Activated B cell treated with CpG ODN at 0.5 μM for 24 hours (primary cell): ENCODE measurements at places on chromosomes 1 and 21.
A peak's percentile ranks its signal among the peaks of the same experiment; 100 is the strongest.

DNA sequence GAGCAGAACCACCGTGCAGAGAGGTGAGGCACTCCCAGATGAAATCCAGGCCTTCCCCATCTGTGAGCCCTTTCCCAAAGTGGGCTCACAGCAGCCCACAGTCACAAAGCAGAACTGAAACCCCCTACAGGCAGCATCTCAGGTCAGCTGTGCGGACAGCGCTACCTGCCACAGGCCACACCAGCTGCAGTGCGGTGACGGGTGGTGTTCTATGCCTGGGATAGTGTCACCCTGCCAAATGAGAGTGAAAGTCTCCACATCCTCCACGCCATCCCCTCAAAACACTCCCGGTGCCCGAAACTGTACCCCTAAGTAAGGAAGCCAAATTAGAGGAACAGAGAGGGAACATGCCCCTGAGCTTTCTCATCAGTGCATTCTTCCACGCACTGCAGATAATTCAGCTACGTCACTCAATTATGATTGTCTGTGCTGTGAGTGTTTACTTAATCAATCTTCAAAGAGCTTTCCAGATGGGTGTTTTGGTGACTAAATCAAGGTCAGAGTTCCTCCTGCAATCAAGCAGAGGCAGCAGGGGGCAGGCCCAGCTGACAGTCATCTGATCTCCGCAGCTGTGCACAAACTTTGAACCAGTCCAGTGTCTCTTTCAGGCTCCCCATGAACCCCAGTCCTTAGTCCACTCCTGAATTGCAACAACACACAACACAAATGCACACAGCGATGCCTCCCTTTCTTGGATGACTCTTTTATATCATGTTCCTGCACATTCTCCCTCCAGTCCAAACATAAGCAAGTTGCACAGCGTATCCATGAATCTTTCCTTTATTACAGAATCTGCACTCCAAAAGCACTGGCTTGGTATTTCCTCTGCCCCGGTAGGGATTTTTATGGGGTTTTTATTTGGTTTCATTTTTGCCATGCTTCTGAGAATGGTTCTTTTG lies 150.0 kb downstream of the TOMM20 start:
- DNase-seq = peak; percentile 68

- DNase-seq = no peak
Observed at GRCh38 chr1:100145116-100145515, 12.2 kb downstream of the TRMT13 start.

GRCh38 chr1:27489501-27489972 lies 430 bp downstream of the WASF2 start:
- no peak for DNase-seq

DNA sequence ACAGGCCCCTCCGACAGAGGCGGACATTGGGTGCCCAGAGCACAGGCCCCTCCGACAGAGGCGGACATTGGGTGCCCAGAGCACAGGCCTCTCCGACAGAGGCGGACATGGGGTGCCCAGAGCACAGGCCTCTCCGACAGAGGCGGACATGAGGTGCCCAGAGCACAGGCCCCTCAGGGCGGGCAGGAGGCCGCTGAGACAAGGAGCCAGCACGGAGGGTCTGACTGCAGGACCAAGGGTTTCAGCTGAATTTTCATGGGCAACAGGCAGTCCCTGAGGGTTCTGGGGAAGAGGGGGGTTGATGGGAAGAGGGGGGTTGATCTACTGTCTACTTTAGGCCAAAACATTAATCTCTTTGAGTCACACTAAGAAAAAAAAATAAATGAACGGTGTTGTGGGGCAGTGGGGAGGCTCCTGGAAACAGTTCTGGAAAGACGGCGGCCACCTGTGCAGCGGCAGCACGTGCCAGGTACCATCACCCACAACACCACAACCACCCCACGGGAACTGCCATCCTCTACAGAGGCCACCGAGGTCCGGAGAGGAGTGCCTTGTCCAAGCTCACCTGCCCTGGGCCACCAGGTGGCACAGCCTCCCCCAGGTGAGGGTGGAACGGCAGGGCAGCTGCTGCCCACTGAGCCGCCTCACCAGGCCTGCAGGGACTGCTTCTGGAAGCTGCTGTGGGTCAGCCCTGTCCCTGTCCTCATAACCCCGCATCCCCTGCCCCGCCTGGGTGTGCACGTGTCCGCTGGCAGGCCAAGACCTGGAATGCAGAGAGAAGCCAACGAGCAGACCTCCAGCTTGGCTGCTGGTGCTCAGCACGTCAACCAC lies 20.5 kb downstream of the PRDM15 start:
- DNase-seq = no peak

DNA sequence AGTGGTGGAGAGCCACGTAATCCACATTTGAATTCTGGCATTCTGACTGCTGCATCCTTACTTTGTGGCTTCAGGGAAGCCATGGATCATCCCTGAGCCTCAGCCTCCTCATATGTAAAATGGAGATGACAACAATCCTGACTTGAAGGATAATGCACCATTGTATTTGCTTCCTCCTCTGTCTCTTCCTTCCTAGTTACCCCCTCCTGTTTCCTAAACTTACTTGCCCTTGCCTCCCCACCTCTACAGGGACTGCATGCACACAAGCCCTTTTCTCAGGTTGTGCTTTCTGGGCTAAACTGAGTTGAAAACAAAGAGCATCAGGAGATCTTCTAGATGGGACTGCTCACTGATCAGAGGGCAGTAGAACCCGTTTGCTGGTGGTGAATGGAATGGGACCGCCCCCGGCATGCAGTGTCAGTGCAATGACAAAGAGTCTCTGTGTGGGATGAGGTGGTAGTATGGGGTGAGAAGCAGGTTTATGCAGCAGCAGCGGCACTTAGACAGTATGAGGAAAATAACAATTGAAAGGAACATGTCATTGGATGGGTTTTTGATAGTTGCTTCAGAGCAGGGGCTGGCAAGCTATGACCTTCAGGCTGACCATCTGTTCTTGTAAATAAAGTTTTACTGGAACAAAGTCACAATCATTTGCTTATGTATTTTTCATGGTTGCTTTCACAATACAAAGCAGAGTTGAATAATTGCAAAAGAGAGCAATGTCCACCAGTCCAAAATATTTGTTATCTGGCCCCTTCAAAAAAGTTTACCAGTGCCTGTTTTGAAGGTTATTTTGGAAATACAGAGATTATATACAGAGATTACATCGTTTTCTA lies 6.1 kb upstream of the ADAMTS1 start:
- no peak for DNase-seq

- DNase-seq = no peak
Observed at GRCh38 chr1:106276871-106277270, 779.6 kb upstream of the PRMT6 start.

DNA sequence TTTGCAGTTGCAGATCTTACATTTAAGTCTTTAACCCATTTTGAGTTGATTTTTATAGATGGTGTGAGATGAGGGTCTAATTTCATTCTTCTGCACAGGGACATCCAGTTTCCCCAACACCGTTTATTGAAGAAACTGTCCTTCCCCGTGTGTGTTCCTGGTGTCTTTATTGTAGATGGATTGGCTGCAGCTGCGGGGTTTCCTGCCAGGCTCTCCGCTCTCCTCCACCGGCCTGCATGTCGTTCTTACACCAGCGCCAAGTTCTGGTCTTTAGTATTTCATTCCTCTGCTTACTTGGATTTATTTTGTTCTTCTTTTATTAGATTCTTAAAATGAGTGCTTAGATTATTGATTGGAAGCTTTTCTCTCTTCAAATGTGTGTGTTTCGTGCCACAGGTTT lies 98.9 kb upstream of the COL6A1 start:
- no peak for DNase-seq

GRCh38 chr1:17239420-17239819 lies 9.5 kb upstream of the PADI3 start:
- no peak for DNase-seq

DNA sequence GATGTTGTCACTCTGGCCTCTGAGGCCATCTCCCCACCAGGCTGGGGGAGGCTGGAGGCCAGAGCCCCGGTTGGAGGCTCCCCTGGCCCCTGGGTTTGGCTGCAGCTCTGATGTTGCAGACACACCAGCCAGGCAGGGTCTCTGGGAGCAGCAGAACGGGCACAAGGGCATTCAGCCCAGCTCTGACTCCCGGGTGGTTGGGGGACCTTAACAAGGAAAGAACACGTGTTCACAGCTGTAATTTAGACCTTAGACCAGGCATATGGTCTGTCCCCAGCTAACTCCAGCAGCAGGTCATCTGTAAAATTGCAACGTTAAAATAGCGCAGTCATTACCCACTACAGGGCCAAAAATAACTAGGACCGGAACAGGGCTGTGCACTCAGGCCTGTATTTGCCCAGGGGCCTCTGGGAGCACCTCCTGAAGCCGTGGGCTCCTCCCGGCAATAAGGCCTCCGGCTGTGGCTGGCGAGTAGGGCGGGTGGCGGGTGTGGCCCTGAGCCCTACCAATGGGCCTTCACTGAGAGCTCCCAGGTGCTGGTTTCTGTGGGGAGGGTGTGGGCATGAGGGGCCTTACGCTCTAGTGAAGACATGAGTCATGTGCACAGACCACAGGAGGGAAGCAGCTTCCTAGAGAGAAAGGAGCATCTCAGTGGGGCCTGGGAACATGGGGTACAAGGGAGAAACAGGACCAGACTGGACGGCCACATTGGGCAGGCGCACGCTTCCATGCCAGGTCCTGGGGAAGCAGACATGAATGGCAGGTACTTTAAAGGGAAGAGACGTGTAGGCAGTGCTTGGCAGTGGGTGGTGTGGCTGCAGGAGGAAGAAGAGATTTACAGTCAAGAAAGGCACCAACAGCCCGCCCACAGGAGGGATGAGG lies 6.1 kb downstream of the LDLRAP1 start:
- DNase-seq = peak; percentile 68

DNA sequence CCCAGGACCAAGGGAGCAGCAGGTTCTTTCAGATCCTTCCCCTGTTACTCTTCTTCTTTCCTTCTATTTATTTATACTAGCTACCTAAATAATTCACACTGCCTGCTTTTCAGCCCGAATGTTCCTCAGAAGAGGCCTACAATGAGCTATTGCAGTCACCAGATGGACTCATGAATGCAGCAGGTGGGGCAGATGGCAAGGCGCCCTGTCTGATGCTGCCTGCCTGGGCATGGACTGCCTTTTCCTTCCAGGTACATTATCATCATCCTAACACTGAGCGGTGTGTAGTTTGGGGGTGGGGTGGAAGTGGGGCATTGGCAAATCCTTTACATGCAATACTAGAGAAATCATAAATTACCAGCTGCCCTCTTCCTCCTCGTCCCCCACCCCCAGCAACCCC lies 17.6 kb downstream of the ESRRG start:
- DNase-seq = no peak

- peak; percentile 43 for DNase-seq
Observed at GRCh38 chr1:203038891-203039608, 12.8 kb downstream of the PPFIA4 start.

GRCh38 chr1:4851385-4852065 lies 197.1 kb downstream of the AJAP1 start:
- DNase-seq = no peak

- no peak for DNase-seq
Observed at GRCh38 chr1:22102746-22103145, 40.2 kb downstream of the WNT4 start.

DNA sequence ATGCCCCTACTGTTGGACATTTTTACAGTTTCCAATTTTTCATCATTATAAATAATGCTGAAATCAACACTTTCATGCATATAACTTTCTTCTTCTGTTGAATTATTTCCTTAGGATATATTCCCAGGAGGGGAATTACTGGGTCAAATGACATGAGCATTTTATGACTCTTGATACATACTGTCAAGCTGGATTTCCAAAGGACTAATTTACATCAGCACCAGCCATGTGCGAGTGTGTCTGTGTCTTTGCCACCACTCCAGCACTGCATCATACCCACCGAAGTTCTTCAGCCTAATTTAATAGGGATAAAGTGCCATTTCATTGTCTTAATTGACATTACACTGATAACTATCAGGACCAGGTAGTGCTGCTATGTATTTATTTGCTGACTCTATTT lies 146.7 kb downstream of the CSMD2 start:
- DNase-seq = no peak

DNA sequence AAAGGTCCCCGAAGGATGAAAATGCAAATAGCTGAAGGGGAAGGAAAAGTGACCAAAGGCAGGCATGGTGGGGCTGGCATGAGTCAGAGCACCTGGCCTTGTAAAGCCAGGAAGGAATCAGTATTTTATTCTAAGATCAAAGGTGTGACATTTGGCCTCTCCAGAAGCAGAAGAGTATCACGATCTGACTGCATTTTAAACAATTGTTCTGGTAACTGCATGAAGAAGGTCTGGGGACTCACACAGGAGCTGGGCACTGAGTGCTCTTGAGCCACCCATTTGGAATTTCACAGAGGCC lies 23.2 kb downstream of the MAB21L3 start:
- DNase-seq = no peak

- DNase-seq = no peak
Observed at GRCh38 chr1:247387565-247387964, 28.4 kb upstream of the NLRP3 start.

DNA sequence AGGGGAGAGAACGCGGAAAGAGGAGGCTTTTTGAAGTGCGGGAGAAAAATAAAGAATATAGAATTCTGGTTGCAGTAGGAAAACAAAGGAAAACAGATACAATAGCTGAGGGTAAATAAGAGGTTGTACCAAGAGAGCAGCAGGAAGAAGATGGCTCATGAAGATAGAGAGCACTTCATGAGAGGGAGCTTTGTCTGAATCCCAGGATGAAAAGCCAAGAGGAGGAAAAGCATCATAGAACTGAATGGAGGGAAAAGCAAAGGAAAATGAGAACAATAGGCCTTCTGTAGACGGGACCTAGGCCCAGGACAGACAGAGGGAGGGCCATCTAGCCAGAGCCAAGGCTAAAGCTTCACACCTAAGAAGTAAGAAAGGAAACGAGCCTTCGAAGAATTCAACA lies 49.5 kb downstream of the ATP6V1G3 start:
- no peak for DNase-seq

DNA sequence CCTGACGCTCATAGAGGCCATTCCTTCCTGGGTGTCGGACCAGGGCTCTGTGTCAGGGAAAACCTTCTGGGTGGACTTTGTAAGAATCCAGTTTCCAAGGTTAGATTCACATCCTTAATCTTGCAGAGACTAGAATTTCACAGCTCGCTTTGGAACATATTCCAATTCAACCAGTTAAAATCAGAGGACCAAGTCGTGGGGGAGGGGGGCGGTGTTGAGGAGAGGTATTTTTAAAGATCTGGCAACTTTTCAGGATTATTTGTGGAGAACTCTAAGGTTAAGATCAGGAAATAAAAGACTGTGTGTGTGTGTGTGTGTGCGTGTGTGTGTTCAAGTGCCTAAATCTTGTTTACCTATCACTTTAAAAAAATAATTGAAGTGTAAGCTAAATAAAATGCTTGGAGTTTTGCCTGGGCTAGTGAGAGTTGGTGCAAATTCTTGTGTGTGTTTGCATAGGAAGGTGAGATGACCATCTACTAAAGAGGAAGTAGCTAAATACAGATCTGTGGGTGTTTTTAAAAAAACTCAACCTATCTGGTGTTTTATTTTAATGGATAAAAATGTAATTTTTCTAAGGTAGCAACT lies 21.8 kb downstream of the TENT5C start:
- no peak for DNase-seq

DNA sequence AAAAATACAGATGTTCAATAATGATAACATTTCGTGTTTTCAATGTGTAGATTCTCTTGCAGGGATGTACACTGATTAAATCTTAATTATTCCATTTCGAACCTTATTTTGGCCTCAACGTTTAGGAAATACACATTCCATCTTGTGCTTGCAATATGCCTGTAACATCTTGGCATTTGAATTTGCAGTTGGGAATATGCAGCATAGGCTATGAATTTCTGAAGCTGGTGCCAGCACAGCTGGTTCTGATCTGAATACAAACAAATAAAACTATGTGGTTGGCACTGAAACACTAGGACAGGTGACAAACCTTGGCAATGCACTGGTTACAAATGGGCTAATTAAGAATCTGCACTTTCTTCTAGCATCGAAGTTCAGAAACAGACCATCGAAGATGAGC lies 108.4 kb downstream of the ERG start:
- no peak for DNase-seq
